ENCODE measurements at places on chromosomes 1 and 21.

DNA sequence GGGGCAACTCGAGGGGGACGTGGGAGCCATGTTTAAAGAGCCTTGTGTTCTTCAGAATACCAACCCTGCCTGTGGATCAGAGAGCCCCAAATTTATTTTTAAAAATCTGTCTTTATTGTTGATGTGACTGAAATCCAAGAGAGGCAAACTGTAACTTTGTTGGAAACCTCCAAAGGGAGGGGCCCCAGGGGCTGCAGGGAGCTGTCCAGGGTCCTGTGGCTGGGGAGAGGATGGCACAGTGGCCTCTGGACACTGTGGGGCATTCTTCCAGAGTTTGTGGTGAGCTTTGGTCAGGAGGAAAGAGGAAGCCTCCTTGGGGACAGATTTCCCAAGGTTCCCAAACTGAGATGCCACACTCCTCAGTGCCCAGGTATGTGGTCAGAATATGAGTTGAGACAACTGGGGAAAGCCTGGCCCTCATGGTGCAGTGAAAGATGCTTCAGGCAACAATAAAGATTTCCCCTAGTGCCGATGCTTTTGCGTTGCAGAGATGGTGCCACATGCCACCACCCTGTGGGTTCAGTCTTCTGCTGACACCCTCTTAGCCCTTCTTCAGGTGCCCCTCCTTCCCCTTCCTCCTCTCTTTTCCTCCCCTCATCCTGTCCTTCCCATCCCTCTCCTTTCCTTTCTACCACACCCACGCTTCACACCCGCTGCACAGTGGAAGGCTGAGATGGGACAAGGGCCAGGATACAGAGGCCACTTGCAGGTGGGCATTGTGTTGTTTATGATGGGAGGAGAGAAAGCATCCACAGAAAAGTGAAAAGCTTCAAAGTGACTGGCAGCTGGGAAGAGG is 122.1 kb downstream of the UCK2 start:
- H3K27ac ChIP-seq, result no peak overlapping the region
- H3K36me3 ChIP-seq, result no peaks in the 10 kb centered on the region
- no peaks in the 10 kb centered on the region for H3K4me1 ChIP-seq

DNA sequence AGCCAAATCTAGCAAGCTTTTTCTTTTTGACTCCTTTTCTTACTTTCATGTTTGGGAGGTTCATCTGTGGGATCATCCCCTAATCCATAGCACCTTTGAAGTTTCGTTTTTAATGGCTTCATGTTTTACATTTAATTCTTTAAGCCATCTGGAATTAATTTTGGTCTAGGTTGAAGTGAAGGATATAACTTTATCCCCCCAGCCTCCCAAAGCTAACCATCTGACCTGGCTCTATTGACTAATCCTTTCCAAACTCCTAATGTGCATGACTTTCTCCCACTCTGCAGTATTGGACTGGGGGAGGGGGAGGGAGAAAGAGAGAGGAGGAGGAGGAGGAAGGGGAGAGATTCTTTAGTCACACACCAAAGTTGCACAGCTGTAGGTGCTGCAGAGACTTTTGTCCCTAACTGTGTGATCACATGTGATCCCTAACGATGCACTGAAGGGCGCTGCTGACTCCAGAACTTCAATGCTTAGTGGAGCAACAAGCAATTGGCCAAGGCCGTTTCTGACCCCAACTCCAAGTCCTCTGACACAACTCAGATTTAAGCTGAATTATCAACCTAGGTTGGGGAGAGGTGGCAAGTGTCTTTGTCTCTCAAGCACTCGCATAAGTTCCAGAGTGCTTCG is 191.6 kb downstream of the HUNK start:
- H3K27ac ChIP-seq, result no peak overlapping the region
- H3K36me3 ChIP-seq, result no peaks in the 10 kb centered on the region
- H3K4me1 ChIP-seq, result no peaks in the 10 kb centered on the region

GRCh38 chr21:14088391-14088790 is 122.4 kb downstream of the LIPI start:
- no peak overlapping the region for H3K27ac ChIP-seq
- H3K36me3 ChIP-seq, result no peaks in the 10 kb centered on the region
- no peaks in the 10 kb centered on the region for H3K4me1 ChIP-seq
- no peak overlapping the region for H3K4me3 ChIP-seq
- no peaks in the 10 kb centered on the region for H3K27me3 ChIP-seq
- DNase-seq, result no peak

- no peaks in the 10 kb centered on the region for H3K36me3 ChIP-seq
- no peak overlapping the region for H3K27ac ChIP-seq
- no peaks in the 10 kb centered on the region for H3K4me1 ChIP-seq
- H3K27me3 ChIP-seq, result no peaks in the 10 kb centered on the region
- no peak for DNase-seq
- H3K4me3 ChIP-seq, result no peak overlapping the region
Measured at GRCh38 chr21:42247716-42248115, 28.8 kb downstream of the ABCG1 start.

- H3K27ac ChIP-seq, result no peak overlapping the region
- no peaks in the 10 kb centered on the region for H3K4me1 ChIP-seq
- no peaks in the 10 kb centered on the region for H3K27me3 ChIP-seq
- H3K36me3 ChIP-seq, result no peaks in the 10 kb centered on the region
Measured at GRCh38 chr1:192876633-192877032, 67.8 kb downstream of the RGS2 start.

DNA sequence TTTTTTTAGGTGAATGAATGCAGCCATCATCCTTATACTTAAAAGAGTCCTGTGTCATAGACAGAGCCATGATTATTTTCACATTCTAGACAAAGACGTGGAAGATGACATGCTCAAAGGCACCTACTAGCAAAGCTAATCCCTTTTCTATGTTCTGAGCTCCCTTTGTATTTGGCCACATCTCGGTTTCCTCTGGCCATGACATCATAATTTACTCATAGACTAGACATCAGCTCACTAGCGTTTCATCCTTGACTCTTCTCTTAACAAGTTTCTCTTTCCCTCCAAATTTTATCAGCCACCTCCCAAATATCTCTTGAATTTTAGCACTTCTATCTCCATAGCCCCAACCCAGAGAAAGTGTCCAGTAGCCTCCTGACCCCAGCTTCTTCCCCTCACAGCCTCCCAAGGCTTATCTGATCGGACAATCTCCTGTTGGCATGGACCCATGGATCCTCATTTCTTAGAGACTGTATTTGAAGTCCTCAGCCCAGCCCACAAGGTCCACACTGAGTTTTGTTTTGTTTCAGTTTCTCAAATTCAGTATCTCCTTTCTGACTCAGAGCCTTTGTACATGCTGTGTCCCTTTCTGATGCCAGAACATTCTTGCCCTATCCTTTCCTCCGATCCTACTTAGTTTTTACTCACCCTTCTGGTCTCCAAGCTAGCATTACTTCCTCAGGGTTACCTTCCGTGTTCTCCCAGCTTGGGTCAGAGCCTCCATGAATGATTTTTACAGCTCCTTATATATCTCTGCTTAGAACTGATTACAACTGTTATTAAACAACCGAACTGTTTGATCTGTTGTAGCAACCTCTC is 33.0 kb upstream of the EPS8L3 start:
- DNase-seq, result no peak
- no peak overlapping the region for H3K4me3 ChIP-seq
- no peaks in the 10 kb centered on the region for H3K36me3 ChIP-seq
- H3K4me1 ChIP-seq, result peaks cover 75% of the 10 kb centered on the region

All from CD8-positive, alpha-beta memory T cell (primary cell).